RCC 7860 (cell line): ENCODE measurements at places on chromosomes 2 and 18.

GRCh38 chr2:35978218-35978617 is 377.4 kb upstream of the CRIM1 start:
- DNase-seq: no peak

GRCh38 chr2:17644997-17645720 is 104.7 kb downstream of the VSNL1 start:
- DNase-seq: no peak

DNA sequence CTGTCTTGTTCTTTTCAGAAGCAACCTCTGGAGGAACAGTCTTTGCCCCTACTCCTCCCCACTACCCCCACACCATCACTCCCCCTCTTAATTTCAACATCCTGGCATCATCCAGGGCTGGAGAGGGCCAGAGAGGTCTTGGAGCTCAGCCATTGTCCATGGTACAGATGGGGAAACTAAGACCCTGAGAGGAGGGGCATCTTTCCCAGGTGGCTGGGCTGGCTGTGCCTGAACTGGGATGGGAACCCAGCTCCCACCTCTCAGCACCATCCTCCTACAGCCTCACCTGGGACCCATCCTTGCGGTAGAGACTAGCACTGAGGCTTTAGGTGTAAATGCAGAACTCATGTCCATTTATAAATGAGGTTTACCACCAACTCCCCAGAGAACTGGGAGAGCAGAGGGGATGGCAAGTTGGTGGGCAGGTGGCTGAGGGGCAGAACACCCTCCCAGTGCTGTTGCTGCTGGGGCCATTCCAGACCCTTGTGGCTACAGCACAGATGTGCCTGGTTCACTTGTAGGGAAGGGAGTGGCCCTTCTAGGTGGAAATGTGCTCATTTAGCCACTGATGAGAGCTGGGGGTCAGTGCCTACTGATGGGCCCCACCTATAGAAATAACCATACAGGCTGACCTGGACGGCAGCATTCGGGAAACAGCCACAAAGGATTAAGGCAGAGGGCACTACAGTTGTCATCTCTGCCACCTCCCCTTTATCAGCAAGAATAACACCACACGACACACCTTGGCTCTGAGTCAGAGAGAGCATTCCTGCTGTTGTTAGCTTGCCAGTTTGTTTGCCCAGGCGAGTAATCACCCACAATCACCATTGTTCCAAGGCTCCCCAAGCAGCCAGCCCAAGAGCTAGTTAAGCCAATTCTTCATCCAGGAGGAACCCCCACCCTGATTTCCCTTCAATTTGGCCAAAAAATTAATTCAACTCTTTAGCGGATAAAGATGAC is 2.1 kb downstream of the MLPH start:
- DNase-seq: peak; percentile 66

DNA sequence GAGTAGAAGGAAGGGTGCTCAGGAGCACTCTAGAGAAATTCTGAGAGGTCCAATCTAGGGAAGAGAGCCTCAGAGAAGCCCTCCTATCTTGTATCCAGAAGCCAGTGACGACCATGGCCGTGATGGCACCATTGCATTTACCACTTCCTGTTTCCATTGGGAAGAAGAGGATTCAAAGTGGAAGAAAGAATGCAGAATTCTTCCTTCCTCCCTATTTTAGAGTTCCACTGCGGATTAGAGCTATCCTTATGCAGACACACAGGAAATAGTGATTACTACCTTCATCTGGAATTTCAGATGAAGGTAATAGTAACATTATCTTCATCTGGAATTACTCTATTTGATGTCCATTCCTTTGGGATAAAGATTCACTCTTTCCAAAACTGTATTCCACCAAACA is 45.6 kb upstream of the PCBP1 start:
- DNase-seq: no peak

GRCh38 chr2:233060980-233061590 is 943 bp downstream of the INPP5D start:
- DNase-seq: no peak

DNA sequence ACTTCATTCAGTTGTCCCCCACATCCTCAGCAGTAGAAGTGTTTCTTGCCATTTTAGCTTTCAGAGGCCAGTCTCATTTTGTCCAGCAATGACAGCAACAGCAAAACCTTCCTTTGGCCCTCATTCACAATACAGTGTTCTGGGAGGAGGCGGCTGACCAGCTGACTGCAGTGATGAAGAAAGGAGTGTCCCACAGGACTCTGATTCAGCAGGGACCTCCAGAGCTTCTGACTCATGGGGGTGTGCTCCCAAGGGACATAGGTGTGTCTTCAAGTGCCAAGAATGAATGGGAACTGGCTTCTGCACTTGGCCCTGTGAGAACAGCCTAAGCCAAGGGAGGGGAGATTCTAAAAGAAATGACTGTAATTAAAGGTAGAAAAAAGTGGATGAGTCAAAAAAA is 147.0 kb upstream of the PELI1 start:
- peak; percentile 29 for DNase-seq

- no peak for DNase-seq
Measured at GRCh38 chr18:3830604-3831003, 380.6 kb downstream of the TGIF1 start.

- no peak for DNase-seq
Measured at GRCh38 chr2:238845583-238846377, 2.1 kb upstream of the TWIST2 start.

- DNase-seq: no peak
Measured at GRCh38 chr2:224210286-224211180, 171.4 kb upstream of the SERPINE2 start.

DNA sequence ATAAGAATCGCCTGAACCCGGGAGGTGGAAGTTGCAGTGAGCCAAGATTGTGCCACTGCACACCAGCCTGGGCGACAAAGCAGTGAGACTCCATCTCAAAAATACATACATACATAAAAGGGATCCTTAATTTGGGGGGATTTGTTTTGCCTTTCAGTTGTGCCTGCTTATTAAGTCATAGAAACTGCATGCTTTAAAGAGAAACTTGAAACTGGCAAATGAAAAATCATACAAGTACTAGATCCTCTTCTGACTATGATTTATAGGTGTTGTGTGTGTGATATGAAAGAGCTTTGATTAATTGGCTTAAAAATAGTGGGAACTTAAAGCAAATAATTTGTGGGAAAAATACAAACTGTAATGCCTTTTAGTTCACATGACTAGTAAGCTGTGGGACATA is 963.7 kb downstream of the CNTNAP5 start:
- DNase-seq: no peak

GRCh38 chr18:68679528-68679927 is 35.4 kb downstream of the TMX3 start:
- no peak for DNase-seq

DNA sequence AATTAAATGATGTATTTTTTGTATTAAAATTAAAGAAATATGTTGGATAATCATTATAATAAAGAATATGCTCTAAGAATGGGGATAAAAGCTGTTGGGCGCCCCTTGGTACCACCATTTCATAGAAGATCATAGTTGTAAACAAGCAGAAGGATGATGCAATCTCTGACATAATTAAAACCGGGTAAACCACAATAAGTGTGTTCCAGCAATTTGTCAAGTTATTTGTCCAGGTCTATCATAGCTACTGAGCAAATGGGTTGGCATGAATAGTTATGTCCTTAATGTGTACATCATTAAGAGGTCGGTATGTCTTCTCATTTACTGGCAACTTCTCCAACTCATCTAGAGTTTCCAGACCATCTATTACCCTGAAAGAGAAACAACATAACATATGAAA is 6.7 kb upstream of the CLK1 start:
- DNase-seq: no peak

GRCh38 chr2:85215448-85216401 is 82.5 kb downstream of the TCF7L1 start:
- no peak for DNase-seq

DNA sequence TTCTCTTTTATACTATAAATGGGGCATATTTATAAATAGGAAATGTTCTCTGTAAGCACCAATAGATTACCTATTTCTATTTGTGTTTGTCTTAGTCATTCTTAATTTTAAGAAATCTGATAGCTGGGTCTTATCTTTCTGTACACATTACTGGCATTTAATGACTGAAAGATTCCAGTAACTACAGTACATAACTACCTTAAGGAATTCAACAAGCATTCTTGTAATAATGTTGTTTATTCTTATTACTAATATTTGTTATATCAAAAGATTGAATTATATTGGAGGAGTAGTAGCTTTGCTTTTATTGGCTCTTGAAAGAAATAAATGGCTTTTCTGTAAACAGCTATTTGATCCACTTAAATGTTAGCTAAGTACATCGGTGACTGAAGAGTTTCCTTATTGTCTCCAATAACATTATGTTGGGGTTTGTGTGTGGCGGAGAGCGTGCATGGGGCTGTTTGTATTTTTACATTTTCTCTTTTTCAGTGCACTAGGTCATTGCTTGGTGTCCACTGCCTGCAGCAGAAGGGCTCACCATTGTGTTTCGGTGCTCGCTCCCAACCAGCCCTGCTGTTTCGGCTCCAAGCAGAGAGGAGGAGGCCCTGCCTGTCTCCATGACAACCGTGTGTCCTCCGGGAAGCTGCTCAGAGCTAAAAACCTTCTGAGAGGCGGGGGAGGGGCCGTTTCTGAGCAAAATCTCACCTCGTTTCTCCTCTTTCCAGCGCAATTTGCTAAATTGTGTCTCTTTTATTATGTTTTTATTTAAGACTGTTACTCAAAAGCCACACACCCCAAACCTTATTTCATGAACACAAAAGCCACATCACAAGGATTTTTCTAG is 112.5 kb upstream of the SLC38A11 start:
- DNase-seq: no peak

GRCh38 chr18:9649164-9649540 is 34.8 kb upstream of the PPP4R1 start:
- DNase-seq: no peak

DNA sequence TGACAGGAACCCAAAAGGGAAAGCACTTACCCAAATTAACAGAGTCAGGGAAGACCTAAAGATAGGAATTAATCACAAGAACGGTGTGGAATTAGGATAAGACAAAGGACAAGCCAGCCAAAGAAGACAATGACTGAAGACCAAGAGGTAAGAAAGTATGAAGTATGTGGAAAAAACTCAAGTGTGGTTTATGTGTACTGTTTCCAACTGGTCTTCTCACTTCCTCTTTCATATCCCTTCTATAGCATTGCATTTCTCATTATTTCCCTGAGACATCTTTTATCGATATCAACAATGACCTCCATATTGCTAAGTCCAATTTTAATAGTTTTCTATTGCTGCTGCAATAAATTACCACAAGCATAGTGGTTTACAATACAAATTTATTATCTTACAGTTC is 313.5 kb upstream of the SLC39A10 start:
- DNase-seq: no peak

GRCh38 chr2:40879305-40879704 is 427.4 kb upstream of the SLC8A1 start:
- no peak for DNase-seq

- DNase-seq: peak; percentile 94
Measured at GRCh38 chr2:120935339-120936313, 200.0 kb downstream of the GLI2 start.

DNA sequence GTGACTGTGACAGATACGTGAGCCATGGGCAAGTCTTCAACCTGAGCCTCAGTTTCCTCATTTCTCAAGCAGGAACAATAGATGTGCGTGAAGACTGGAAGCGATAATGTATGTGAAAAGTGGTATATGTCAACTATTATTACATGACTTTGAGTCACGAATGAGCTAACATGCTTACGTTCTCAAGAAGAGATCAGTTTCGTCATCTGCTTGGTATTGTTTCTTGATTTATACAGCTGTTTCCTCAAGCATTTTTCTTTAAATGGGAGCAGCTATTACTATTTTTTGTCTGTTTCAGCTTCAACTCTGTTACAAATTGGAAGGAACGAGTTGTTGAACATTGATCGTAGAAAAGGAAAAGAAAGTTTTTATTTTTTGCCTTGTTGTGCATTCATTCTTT is 48.5 kb upstream of the THOC1 start:
- no peak for DNase-seq

GRCh38 chr2:157194097-157194688 is 63.3 kb upstream of the GALNT5 start:
- peak; percentile 50 for DNase-seq

GRCh38 chr2:20212871-20213503 is 11.9 kb downstream of the SDC1 start:
- no peak for DNase-seq

DNA sequence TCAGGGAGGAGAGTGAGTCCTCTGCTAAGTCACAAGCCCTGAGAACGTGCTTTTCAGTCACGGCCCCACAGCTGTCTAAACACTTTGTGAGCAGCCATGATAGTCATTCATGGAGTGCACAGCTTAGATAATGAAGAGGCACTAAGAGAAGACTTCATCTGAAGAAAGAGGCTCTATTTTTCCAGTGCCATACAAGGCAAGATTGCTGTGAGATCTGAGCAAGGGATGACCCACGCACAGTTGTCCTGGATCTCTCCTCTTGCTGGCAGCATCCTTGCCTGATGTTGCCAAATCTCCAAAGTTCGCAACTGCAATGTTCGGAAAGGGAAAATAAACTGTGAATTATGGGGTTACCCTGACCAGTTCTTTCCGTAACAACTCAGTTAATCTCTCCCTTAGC is 418.7 kb downstream of the MEIS1 start:
- DNase-seq: no peak

GRCh38 chr2:10487081-10487740 is 39.1 kb upstream of the ODC1 start:
- no peak for DNase-seq

DNA sequence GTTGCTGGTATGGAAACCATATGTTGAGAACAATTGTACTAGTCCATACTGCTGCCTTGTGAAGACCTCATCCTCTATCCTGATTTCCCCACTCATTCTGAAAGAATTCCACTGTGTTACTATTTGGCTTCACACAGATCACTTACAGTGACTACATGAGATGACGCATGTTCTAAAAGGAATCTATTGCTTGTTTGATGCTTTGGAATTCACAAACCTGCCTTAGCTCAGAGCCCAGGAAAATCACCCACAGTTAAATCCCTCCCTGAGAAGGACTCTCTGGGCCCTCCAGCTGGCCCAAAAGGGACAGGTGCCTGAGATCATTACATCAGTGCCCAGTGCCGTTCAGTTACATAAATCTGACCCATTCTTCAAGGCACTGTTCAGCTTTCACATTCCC is 45.3 kb downstream of the KLHL29 start:
- DNase-seq: no peak

GRCh38 chr2:129379411-129379810 is 600.1 kb upstream of the RAB6C start:
- DNase-seq: no peak

DNA sequence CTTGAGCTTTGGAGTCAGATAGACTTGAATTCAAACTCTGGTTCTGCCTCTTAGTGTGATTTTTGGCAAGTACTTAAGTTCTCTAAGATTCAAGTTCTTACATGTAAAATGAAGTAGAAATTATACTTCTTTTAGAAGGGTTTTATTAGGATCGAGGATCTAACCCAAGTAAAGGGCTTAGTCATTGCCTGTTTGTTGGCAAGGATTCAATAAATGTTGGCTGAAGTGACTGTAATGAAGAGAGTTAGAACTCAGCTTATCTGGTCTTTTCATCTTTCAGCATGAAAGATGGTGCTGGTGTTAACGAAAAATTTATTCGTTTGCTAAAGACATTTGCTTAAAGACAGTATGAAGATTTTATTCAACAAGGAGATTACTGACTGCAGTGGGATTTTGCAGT is 315.9 kb upstream of the THUMPD2 start:
- DNase-seq: peak; percentile 41
